ENCODE measurements at places on chromosomes 3 and 15.

- no peak for DNase-seq
Measured at GRCh38 chr3:25495726-25496253, 67.7 kb downstream of the RARB start.

DNA sequence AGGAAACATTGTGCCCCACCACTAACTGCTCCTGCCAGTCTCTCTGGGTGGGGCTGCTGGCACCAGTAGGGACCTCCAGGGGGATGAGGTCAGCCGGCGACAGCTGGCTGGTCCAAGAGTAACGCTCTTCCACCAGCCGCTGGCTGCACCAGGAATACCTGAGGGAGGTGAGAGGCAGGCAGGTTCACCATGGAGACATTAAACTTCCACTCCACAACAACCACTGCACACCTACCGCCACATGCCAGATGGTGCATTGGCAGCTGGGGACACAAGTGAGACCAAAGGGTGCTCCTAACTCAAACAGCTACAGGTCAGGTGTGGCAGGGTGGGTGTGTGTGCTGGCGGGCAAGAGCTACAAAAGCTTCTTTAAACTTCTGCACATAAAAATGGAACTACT is 4.5 kb downstream of the POLG start:
- no peak for DNase-seq

GRCh38 chr3:29406291-29406832 is 125.5 kb downstream of the RBMS3 start:
- DNase-seq = no peak

GRCh38 chr3:15199493-15200105 is 6.4 kb upstream of the CAPN7 start:
- no peak for DNase-seq

- no peak for DNase-seq
Measured at GRCh38 chr15:80514071-80514780, 110.0 kb downstream of the ARNT2 start.

- DNase-seq = no peak
Measured at GRCh38 chr3:195043607-195044339, 227.2 kb downstream of the XXYLT1 start.

DNA sequence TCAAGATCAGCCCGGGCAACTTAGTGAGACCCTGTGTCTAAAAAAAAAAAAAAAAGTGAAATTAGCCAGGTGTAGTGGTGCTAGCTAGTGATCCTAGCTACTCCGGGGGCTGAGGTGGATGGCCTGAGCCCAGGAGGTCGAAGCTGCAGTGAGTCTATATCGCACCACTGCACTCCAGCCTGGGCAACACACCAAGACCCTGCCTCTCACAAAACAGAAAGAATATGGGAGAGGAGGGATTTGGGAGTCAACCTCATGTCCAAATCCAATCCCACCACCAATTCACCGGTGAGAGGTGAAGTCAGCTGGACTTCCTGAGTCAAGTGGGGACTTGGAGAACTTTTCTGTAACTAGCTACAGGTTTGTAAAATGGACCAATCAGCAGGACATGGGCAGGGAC is 80.5 kb upstream of the MFGE8 start:
- DNase-seq = no peak

GRCh38 chr15:57031082-57031481 is 112.6 kb downstream of the TCF12 start:
- no peak for DNase-seq

- no peak for DNase-seq
Measured at GRCh38 chr3:195715583-195716266, 5.1 kb upstream of the MUC20 start.

DNA sequence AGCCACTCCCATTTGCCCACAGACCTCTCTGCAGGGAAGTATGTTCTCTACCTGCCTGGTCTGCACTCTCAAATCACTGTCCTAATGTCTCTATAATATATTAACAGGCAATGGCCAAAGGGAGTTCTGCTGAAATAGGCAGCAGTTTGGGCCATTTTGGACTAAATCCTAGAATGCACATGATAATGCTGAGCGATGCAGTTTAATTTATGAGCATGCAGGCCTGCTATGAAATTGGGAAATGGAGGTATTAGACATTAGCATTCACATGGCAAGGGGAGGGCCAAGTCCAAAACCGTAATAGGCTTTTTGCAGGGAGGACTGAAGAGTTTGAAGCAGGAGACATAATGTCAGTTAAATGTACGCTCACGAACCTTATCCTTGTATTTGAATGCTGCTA is 31.3 kb downstream of the NMNAT3 start:
- DNase-seq = no peak

DNA sequence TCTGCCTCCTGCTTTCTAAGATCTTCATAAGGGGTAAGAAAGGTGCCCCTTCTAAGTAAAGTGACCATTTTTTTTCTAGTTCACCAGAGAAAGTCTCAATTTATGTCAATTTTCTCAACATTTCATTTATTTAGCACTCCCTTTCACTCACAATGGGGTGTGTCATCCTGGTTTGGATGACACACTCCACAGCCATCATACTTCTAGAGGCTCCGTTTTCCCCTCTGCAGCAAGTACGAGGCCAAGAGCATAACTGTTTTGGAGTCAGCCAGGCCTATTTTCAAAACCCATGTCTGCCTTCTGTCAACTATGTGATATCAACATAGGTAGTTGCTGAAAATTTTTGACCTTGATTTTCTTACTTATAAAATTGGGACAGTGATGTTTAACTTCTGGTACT is 703.2 kb downstream of the NLGN1 start:
- no peak for DNase-seq

DNA sequence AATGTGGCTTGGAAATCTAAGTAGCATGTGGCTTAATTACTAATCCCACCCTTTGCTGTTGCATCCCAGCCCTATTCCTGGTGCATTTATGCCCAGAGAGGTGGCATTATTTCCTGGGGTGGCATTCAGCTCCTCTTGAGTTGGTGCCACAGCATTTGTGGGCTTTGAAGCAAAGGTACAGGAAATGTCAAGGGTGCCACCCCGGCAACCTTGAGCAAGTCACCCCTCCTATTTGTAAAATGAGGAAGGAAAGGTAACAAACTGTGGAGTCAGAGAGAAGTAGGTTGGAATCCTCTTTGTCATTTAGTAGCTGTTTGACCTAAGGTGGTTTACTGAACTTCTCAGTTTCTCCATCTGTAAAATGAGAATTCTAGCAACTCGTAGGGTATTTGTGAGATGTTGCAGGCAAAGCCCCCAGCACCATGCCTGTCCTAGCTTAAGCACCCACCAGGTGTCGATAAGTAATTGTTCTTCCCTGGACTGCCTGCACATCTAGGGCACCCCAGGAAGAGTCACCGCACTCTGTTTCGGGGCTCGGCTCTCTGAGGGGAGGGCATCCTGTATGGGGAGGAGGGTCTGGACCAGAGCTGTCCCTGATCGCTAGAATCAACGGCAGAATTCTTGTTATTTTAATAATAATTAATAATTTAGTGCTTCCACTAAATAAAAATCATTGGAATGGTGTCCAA is 17.1 kb downstream of the ISG20 start:
- DNase-seq = no peak

GRCh38 chr3:150114873-150115540 is 144.3 kb upstream of the PFN2 start:
- no peak for DNase-seq

- no peak for DNase-seq
Measured at GRCh38 chr3:29889215-29889614, 608.3 kb downstream of the RBMS3 start.

DNA sequence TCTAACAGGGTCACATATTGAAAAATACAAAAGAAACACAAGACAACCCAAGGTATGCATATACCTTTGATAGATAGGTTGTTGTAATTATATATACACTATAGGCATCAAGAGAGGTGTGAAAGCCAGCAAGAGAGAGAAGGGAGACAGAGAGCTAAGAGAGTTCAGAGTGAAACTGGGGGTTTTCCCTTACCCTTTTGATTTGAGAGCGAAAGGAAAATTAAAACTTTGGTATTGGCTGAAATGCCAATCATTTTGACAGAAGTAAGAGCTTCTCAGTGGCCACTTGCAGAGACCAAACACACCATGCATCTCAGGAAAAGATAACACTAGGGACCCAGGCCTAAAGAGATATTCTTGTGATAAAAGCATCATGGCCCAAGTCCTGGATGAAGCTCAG is 183.6 kb downstream of the SHOX2 start:
- DNase-seq = no peak

GRCh38 chr15:90618330-90619125 is 88.8 kb downstream of the CRTC3 start:
- DNase-seq = no peak

- DNase-seq = no peak
Measured at GRCh38 chr3:23202921-23203707, at the start of gene UBE2E2. Gene UBE2E2 (plus strand): TSS chr3:23203327.

DNA sequence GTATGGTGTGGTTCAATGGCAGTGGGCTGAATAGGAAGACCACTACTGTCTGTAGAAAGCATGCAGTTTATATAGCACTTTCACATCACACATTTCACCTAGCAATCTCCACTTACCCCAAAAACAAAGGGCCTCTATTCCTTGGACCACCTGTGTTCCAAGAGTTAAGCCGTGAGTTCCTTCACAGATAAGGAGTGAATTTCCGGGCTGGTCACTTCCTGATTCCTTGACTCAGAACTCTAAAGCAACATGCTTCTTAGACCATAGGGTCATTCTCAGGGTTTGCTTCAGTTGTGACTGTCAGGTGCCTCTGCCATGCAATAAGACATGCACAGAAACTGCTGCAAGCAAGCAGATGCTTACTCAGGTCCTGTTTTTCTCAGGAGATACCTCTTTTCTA is 588.5 kb upstream of the TGFBR2 start:
- DNase-seq = no peak

DNA sequence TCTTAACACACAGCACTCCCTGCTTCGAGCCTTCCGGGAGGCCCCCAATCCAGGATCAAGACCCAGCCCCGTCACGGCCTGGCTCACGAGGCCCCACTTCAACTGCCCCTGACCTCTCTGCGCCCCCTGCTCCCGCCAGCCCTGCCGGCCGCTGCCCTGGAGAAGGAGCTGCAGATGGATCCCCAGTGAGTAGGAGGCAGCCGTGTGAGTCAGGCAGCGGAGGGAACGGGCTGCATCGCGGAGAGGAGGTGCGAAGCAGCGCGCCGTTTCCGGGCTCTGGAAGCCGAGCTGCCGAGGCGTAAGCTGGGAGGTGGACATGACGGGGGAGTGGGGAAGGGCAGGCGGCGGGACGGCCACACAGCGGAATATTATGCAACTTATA is 133.4 kb downstream of the TPRA1 start:
- no peak for DNase-seq

- DNase-seq = no peak
Measured at GRCh38 chr3:136353461-136353860, 103.3 kb downstream of the PCCB start.
